ENCODE measurements at places on chromosomes 4 and X. TPM values are rescaled to one million over a fixed set of nuclear protein-coding genes. Genes with fewer than 3 reads are reported as not detected.

SPACA5 gene
- total RNA-seq: not detected

SUPT20HL2 gene
- total RNA-seq: not detected

MAN2B2 gene
- total RNA-seq: 12.4 TPM

GLOD5 gene
- total RNA-seq: not detected

FHDC1 gene
- total RNA-seq: 0.53 TPM

TMEM255A gene
- total RNA-seq: 27.2 TPM

PABPC5 gene
- 2.0 TPM for total RNA-seq

BST1 gene
- not detected for total RNA-seq

SRD5A3 gene
- total RNA-seq: 37.8 TPM

NDNF gene
- not detected for total RNA-seq

CFAP47 gene
- total RNA-seq: 0.19 TPM

SRP72 gene
- 57.5 TPM for total RNA-seq

TEC gene
- total RNA-seq: 2.9 TPM

GAGE12J gene
- 37.1 TPM for total RNA-seq

GAR1 gene
- 9.9 TPM for total RNA-seq

AMBN gene
- 0.13 TPM for total RNA-seq

PNCK gene
- 0.64 TPM for total RNA-seq

DGKK gene
- not detected for total RNA-seq

MTTP gene
- 0.37 TPM for total RNA-seq

GRCh38 chr4:126838941-126839679 lies 793.6 kb upstream of the INTU start:
- DNase-seq: no peak

DNA sequence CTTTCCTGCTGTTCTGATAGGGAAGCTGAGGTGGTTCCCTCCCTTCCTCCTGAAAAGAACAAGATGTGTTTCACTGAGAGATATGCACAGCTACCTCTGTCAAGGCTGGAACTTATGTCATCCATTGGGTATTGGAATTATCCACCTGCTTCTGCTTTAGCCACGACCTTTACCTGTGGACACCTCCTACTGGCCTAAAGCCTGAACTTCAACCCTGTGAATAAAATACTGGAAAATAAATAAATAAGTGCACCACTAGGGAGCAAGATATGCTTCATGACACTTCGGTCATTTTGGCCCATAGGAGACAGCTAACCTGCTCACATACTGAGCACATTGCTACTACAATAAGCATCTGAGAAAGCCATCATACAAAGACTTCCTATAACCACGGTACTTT lies 419.9 kb upstream of the NWD2 start:
- DNase-seq: peak; percentile 2

DNA sequence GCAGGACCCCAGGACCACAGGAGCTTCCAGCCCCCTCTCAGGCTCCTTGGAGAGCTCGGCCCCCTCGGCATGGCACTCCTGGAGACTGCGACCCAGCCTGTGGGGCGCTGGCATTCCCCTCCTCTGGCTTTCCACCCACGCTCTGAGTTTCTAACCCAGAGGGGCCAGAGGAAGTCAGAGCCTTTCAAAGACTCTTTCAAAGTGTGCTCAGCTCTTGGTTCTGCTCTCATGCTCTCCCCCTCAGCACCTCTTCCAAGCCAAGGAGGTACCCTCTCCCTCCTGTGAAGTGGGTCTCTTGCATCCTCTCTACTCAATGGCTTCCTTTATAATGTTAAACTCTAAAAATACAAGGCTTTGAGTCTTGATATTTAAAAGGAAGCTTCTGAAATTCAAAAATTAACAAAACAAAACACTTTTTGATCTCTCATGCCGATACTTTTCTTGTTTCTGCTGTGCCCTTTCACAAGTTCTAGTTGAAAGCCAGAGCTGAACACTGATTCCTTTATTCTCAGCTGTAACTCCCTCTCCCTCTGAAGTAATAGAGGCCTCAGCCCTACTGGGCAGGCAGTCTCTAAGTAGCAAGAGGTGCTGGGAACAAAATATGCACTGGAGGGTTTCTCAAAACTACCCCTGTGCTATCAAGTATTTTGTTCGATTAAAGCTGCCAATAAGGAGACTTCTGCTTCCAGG lies 82.8 kb downstream of the NAT8L start:
- peak; percentile 94 for DNase-seq

GRCh38 chr4:20944961-20945360 lies 244.7 kb downstream of the PACRGL start:
- no peak for DNase-seq

- no peak for DNase-seq
Observed at GRCh38 chr4:151717909-151718628, 42.7 kb downstream of the GATB start.

GRCh38 chrX:18757956-18758932 lies 50.8 kb downstream of the PPEF1 start:
- no peak for DNase-seq

- no peak for DNase-seq
Observed at GRCh38 chr4:143225167-143225566, 40.5 kb downstream of the USP38 start.

DNA sequence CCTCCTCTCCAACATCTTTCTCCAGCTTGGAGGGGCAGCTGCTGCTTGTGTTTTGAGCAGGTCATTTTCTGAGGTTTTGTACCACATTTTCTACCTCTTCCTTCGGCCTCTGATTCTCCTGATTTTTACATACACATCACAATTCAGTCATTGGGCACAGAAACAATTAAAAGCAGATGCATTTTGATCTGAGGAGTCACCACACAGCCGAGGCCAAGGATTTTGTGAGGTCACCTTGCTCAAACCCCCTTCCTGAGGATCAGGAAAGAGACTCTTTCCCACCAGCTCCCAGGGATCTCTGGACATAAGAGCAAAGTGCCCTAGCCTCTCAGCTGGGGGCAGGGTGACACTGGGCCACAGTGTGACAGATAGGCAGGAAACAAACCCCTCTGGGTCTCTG lies 5.4 kb upstream of the FATE1 start:
- DNase-seq: no peak

DNA sequence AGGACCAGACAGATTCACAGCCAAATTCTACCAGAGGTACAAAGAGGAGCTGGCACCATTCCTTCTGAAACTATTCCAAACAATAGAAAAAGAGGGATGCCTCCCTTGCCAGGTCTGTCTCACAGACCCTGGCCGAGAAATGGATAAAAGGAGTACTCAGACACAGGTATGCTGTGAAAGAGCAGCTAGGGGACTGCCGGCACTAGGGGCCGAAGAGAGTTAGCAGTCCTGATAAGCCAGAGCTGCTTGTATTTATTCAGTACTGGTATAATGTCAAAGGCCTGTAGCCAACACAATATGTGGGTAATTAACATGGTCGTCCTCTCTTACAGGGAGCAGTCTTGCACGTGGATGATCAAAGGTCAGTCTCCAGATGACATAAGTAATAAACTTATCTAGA lies 1042.1 kb upstream of the LCORL start:
- no peak for DNase-seq

- no peak for DNase-seq
Observed at GRCh38 chr4:86386817-86387415, 27.1 kb upstream of the MAPK10 start.

GRCh38 chr4:80125252-80126177 lies 52.5 kb upstream of the ANTXR2 start:
- peak; percentile 34 for DNase-seq

- DNase-seq: peak; percentile 0
Observed at GRCh38 chrX:14497184-14497666, 32.1 kb upstream of the GLRA2 start.

- no peak for DNase-seq
Observed at GRCh38 chr4:174324725-174325124, 41.0 kb downstream of the CEP44 start.

GRCh38 chrX:26952213-26952612 lies 510.9 kb downstream of the PPP4R3C start:
- no peak for DNase-seq

GRCh38 chr4:70564033-70564432 lies 28.0 kb upstream of the AMBN start:
- DNase-seq: no peak

- no peak for DNase-seq
Observed at GRCh38 chr4:152245680-152246079, 290.2 kb downstream of the FBXW7 start.

DNA sequence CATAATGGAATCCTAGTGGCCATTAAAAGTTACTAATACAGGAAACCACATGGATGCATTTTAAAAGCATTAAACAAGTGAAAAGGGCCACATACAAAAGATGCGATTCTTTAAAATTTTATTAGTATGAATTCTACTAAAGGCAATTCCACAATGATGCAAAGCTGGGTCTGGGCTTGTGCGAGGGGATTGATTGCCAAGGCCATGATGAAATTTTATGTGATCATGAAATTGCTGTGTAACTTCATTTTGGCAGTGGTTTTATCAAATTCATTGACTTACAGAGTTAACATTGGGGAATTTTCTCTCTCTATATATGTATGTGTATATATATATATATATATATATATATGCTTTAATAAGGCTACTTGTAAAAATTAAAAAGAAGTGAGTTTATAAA lies 1142.5 kb upstream of the IGFBP7 start:
- no peak for DNase-seq

GRCh38 chr4:76753814-76754213 lies 144.1 kb downstream of the SOWAHB start:
- peak; percentile 98 for DNase-seq

GRCh38 chrX:15376956-15377355 lies 7.3 kb downstream of the VEGFD start:
- no peak for DNase-seq

DNA sequence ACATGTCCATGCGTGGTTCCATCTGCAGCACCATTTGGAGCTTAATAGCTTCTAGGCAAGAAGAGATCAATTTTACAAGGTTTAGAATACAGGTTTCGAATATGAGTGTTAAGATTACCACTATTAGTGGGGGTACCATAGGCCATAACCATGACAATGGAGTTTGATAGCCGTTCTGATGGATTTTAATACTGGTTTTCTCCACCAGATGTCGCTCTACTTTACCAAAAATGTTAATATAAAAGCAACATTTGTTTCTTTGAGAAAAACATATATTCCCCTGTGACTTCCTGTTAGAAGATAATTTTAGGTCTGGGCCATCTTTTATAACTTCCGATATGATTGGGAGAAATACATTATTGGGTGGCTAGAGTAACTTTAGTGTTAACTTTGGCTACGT lies 499.7 kb upstream of the POU3F4 start:
- peak; percentile 21 for DNase-seq

GRCh38 chrX:10235851-10236250 lies 79.1 kb downstream of the CLCN4 start:
- DNase-seq: no peak

DNA sequence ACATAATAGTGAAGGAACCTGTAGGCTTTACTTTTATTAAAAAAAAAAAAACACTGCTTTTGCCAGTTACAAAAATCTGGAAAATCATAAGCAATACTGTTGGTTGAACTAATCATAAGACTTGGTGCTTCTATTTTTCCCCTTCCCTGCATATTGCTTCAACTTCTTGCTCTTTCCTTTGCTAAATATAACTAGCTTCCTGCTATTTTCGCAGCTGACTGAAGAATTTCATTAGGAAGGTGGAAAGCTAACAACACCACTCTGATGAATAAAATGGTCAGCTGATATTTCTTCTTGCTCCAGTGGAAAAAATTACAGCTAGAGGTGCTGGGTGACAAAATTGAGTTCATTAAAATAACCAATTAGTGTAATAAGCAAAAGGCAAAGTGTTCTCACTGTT lies 39.3 kb downstream of the MEPE start:
- no peak for DNase-seq

DNA sequence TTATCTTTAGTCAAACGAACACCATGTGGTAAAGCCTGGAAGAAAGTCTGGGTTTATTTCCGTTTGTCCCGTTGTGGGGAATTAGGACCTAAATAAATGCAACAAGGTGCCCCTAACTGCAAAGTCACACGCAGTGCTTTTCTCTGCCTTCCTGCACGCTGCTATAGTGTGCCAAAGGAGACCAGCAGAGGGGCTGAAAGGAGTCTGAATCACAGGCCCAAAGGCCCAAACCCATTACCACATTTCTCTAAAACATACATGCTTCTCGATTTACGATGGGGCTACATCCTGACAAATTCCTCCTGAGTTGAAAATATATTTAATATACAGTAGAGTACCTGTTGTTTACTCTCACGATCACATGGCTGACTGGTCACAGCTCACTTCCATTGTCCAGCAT lies 4.5 kb downstream of the VEGFC start:
- DNase-seq: no peak

DNA sequence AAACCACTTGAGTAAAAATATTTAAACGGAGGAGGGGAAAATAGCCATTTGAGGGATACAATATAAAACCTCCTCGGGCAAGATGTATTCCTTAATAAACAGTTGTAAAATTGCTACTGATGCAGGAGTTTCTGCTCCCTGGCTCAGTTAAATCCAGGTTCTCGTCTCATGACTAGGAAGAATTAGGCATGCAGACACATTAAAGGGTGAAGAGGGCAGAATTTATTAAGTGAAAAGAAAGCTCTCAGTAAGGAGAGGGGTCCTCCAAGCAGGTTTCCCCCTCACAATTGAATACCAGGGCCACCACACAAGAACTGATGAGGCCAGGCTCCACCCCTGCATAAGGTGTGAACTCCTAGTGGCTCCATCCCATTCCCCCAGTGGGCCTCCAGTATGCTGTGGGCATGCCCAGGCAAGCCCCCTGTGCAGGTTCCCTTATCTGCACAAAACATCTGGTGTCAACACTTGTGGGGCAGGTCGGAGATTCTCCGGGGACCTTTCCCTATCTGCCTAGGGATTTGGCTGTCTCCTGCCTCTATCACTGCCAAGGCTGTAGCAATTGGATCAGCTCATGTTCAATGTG lies 80.4 kb downstream of the HS6ST2 start:
- DNase-seq: no peak

DNA sequence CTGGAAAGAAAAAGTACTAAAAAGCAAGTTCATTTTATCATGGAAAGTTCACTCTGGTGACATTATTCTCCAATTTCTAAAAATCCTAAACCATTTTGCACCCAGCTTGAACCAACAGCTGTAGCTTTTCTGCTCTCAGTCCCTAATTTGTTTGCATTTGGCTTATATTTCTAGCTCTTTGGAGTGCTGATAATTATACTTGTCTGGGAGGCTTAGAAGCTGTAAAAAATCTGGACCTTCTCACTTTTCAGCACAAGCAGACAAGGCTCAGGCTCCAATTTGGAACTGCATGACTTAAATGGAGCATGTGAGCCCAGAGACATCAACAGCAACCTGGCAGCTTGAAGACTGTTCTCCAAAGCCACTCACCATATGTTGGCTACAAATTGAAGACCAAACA lies 170.9 kb upstream of the PCDH18 start:
- no peak for DNase-seq

DNA sequence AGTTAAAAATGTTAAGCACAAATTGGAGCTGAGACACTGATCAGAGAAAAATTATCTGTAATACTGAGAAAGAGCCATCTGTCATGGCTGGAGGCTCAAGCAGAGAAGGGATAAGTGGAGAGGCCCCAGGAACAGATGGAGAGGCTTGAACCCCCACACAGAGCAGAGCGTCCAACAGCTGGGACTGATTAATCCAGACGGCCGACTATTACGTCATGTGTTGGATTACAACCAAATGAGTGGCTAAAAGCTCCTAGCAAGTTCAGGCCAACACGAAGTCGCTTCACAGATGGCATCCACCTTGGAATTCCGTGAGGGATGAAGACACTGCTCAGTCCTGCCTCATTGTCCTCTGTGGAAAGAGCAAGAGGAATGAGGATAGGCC lies 57.7 kb upstream of the ATXN3L start:
- DNase-seq: no peak

- no peak for DNase-seq
Observed at GRCh38 chr4:188959424-188959823, 820.2 kb downstream of the TRIML1 start.
